Activated gamma-delta T cell treated with anti-CD3 and anti-CD28 coated beads, Interleukin-2, amount 50 U/mL, for 16 hours (primary cell): ENCODE measurements at places on chromosomes 7 and 10.

DNA sequence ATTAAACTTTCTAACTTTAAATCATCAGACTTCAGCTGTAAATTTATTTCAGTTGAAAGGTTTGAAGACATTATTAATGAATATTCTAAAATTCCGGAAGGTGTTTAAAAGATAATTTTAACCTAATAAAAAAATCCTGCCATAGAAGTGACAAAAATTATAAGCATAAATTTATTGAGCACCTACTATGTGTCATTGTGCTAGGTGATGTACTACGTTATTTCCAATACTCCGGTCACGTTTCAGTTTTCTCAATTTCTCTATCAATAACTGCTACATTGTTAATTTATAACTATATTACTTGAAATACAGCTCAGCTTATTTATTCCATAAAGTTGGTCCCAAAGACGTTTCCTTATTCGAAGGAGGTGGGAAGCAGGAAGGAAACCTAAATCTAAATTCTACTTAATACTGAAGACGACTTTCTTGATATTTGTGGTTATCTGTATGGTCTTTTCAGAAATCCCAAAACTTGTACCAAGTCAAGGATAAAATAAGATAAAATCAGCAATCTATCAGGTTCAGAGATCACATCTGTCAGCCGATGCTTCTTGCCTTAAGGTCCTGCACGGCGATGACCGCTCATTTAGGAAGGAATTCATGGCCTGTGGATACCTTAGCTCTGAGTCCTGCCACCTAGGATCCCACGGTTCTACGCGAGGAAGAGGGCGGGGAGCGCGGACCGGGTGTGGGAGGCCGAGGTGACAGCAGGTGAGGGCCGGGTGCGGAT lies 1.2 kb upstream of the ZEB1 start:
- peak; percentile 62 for DNase-seq

DNA sequence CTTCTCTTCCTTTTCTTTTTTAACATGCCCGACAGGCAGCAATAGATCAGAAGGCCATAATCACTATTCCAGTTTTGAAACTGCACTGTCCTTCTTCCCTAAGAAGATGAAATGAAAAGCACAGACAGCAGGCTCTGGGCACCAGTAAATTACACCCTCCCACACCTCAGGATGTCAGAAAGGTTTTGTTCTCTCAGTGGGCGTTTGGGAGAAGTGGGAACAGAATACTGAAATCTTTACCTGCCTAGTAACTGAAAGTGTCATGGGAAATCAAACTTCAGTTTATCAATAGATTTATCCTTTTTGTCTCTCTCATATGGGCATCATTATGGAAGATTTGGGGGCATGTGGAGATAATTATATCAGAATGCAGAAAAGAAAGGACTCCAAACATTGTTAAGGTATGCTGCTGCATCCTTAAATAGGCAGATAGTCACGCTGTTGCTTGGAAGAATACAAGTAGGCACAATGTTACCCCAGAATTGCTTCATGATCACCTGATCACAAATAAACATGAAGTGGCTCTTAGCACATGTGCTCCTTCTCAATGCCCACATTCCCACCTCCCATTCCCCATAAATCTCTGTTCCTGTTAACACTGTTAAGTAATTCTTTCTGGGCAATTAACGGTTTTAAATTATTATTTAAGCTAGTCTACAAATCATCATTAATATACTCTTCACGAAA lies 113.3 kb downstream of the DOCK4 start:
- DNase-seq: no peak

GRCh38 chr7:96728139-96728538 lies 18.5 kb upstream of the SEM1 start:
- DNase-seq: no peak

GRCh38 chr10:85548034-85548433 lies 818.6 kb downstream of the GRID1 start:
- DNase-seq: peak; percentile 1

GRCh38 chr10:4070184-4070583 lies 285.2 kb upstream of the KLF6 start:
- DNase-seq: no peak

DNA sequence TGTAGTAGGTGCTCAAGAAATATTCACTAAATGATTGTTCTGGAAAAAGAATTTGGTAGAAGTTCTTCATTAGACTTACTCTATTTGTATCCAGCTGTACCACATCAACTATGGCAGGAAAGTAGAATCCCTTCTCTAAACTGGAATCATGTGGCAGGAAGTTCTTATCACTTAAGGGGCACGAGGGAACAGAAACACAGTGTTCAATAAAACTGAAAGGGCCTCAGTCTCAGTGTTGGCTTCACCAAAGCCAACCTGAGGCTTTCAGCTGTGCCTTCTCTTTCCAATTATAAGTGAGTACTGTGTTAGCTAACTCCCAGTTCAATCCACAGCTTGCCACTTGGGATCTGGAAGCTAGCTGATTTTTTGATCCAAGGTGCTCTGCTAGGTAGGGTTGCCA lies 257.6 kb upstream of the LRGUK start:
- DNase-seq: no peak

DNA sequence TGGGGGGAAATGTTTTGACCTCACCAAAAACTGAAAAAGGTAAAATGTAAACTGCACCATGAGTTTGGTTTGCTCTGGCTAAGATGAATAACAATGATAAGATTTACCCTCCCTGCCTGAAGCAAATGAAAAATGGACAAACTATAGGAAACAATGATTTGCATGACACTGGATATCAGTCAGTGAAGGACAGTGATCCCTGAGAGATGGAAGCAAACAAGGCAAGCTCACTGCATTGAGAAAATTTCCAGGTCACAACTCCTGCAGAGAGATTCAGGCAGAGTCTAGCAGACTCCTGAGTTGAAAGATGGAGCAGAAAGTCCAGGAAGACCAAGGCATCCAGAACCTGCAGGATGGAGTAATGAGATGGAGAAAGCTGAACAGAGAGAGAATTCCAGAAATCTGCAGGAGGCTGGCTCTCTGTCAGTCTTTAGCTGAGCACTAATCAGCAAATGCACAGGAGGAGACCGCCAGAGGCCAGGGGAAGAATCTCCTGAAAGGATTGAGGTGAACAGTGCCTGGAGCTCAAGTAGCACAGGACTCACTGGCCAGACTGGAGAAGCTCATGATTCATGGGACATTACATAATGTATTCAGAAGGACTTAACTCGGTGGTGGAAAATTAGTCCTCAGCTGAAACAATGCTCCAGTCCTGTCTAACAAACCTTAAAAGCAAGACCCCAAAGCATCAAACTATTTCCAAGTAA lies 51.2 kb upstream of the PALS2 start:
- DNase-seq: no peak

- DNase-seq: no peak
Observed at GRCh38 chr10:16119445-16119844, 259.1 kb upstream of the MINDY3 start.

GRCh38 chr10:74936577-74937265 lies 110.3 kb downstream of the KAT6B start:
- DNase-seq: no peak

- no peak for DNase-seq
Observed at GRCh38 chr7:111756687-111757178, 194.4 kb upstream of the IMMP2L start.

- DNase-seq: no peak
Observed at GRCh38 chr7:51727441-51727840, 410.8 kb upstream of the COBL start.

DNA sequence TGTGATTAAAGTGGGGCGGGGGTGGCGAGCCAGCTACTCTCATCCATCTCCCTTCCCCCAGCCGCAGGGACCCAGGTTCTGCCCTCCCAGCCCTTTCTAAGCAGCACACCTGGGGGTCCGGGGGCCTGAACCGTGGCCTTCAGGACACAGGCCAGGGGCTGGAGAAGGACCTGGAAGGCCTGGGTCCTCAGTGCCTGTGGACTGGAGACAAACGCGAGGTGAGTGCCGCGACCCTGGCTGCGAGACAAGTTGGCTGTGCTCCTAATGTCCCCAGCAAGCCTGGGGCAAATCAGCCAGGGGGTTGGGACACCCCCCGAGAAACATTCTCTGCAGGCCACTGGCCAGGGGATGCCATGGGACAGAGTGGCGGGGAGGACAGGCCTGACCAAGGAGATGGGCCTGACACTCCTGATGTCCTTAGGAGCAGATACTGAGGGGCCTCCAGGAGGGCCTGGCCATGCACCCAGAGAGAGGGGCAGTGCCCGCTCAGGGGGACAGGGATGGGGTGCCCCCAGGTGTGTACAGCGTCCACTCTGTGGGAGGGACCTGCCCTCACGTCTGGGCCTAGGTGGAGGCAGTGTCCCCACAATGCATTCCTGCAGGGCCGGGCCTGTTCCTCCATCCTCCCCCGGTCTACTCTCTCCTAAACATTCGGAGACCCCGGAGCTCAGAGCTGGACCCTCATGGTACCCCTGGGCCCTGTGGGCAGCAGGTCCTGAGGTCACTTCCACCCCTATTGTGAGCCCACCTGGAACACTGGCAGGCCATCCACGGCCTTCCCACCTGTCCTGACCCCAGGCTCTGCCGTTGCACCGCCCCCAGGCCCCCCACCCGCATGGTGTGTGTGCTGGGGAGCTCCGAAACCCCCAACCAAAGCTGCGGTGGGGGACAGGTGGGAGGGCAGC lies 13.1 kb downstream of the BRAT1 start:
- no peak for DNase-seq

DNA sequence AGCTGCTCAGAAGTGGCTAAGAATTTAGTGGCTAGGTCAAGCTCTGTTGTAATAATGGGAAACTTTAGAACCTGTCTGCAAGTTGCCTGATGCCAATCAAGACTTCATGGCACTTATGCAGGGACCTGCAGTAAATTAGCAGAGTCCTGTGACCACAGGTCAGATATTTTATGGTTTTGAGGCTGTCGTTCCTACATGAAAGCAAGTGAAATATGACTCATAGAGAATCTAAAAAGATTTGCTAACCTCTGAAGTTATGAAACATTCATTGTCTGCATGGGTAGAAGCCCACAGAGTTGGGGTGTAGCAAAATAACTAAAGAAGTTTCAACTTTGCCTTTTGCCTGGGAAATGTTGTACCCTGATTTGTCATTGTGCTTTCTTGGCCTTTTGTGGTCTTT lies 32.3 kb downstream of the SLC39A12 start:
- no peak for DNase-seq

DNA sequence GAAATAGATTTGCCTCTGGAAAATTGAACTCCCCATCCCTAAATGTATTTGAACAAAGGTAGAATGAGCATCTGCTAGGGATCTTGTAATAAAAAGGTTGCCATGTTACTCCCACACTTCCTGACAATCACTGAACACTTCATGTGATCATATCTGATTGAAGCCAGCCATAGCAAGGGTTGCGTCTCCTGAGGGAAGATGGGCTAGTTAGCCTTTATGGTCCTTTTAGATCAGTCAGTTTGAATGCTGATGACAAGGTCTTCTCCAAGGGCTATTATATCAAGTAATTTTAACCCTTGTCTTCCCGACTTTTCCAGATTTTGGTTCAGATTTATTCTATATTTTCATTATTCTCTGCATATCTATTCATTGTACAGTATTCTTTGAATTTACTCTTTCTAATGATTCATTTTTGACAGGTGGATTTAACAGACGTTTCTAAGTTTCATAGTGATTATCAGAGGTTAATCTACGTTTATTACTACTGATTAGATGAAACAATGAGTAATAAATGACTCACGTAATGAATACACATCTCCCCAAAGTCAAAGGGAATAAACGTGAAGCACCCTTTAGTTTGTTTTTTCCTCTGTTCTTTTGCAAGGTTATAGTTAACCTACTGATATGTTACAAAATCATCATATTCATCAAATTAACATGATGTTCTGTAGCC lies 28.1 kb downstream of the CSGALNACT2 start:
- DNase-seq: no peak

DNA sequence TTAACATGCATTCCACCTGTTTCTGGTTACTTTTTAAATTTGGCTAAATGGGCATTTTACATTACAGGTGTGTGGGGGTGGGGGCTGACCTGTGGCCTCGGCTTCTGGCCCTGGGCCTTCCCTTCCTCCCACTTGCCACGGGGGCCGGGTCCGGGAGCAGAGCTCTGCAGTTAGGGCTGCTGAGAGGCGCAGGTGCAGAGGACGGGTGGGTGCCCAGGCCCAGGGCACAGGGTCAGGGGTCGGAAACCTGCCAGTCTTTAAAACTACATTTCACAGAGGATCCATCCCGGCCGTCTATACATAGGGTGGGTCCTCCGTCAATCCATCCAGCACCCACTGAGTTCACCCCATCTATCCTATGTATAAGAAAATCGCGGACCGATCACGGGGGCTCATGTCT lies 106.5 kb upstream of the INSIG1 start:
- no peak for DNase-seq

DNA sequence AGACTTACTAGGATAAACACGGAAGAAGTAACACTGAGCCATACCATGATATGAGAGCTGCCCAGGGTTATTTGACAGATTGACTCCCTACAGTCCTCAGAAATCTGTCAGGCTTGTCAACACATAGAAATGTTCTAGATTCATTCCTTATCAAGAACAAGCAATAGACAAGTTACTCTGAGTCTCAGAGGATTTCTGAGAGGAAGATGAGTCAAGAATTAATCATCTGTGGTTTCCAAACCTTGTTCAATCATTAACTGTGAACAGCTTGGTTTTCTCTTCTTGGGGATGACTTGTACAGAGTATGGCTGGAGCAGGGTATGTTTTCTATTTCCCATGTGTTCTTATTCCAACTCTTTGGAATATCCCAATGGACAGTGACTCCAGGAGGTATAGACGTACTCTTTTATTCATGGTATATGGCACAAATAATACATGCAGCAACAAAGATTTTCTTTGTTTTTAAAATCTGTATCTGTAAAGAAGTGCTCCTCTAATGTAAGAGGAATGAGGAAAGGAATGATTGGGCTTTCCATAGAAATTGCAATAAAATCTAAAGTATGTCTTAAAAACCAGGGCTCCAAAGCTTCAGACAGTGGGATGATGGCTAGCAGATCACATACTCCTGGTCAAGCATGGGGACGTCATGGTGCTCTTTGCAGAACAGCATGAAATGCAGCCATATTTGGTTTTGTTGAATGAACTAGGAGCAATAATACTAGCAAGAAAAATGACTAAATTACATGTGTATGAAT lies 11.9 kb upstream of the SFR1 start:
- DNase-seq: no peak

GRCh38 chr7:128091106-128091505 lies 59.9 kb upstream of the LRRC4 start:
- DNase-seq: no peak

DNA sequence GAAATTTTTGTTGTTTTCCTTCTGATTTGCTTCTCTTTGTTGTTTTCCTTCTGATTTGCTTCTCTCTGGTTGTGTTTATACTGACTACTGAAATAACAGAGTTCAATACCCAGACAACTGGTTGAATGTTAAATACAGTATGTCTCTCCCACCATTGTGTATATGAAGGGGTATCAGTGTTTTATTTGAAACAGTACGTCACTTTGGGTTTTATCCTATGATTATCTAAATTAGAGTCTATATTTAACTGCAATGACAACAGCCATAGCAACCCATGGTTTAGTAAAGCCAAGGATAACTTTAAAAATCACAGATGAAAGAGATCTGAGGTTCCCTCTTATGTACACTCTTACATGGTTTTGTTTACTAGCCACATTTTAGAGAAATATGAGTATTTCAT lies 141.3 kb downstream of the GNAT3 start:
- DNase-seq: no peak

- no peak for DNase-seq
Observed at GRCh38 chr7:14924398-14924797, 21.8 kb upstream of the DGKB start.

GRCh38 chr7:83984076-83984475 lies 210.5 kb downstream of the SEMA3A start:
- DNase-seq: no peak
